ENCODE measurements at places on chromosomes 1 and 21. TPM values are rescaled to one million over a fixed set of nuclear protein-coding genes. Genes with fewer than 3 reads are reported as not detected.

- DNase-seq: no peak
Observed at GRCh38 chr21:42395905-42396651, at the start of gene TMPRSS3. TMPRSS3 (minus strand) TSS chr21:42396052; CDS start chr21:42395417, 635 bp downstream.

GRCh38 chr21:37041706-37042271 lies 31.1 kb downstream of the PIGP start:
- DNase-seq: no peak

DNA sequence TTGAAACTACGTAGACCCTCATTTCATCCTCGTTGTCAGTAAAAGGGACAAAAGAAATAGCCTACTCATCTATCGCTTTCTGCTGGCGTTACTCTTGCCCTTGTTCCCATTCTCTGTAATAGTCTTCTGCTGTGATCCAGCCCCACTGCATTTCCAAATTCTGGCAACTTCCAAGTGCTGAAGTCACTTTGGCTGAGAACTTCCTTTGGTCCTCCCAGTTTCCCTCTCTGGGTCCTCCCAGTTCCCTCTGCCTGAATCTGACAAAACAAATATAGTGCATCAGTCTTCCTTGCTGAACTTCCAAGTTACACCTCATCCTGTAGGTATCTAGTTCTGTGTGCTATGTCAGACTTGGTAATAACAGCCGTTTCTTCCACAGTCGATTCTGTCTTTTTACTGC lies 47.0 kb upstream of the PLA2G4A start:
- DNase-seq: no peak

- no peak for DNase-seq
Observed at GRCh38 chr1:208055535-208055934, 144.6 kb upstream of the CD34 start.

PERM1 gene
- 0.34 TPM for total RNA-seq

DNA sequence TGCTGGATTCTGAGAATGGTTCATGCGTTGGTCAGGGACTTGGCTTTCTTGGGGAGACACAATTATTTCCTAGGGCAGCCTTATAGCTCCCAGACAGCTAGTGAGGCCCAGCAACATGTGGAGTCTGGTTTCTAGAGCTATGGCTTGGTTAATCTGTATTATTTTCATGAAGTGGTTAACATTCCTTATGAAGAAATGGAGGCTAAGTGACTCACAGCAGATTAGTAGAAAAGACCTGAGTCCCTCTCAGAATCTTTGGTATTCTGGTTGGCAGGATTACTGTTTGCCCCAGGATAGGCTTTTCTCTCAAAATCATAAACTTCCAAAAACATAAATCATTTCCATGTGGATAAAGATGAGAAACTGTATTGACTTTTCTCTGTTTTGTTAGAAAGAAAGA lies 42.3 kb downstream of the DUSP10 start:
- DNase-seq: no peak

INSRR gene
- not detected for total RNA-seq
